Left renal pelvis (tissue), 4 donors: ENCODE measurements at places on chromosomes 11 and 22.

- DNase-seq, result no peak
Observed at GRCh38 chr11:1017269-1018005, 19.1 kb downstream of the MUC6 start.

GRCh38 chr11:117871784-117872183 is 4.7 kb downstream of the FXYD6 start:
- no peak for DNase-seq

- DNase-seq, result no peak
Observed at GRCh38 chr11:111308140-111308539, 9.8 kb downstream of the POU2AF3 start.

DNA sequence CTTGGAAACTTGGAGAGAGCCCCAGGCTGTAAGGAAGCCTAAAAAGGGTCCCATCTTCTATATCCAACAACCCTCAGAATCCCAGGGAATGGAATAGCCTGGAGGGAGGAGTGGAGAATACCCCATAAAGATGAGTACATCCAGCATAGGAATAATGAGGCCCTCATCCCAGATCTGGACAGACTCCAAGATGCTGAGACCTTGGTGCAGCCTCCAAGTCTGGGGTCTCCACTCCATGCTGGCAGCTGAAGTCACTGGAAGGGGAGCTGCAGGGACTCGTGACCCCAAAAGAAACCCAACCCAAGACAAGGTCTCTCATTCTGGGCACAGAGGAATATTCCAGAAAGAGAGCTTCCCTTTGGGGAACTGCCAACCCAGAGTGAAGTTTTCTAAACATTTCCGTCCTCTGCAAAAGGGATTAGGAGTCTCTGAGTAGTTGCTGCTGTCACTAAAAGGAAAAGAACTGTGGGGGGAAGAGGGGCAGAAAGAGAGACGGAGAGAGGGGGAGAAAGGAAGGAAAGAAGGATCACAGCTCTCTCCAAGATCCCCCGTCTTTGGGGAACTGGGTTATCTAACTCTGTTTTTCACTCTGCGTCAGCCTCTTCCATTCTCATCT is 589 bp downstream of the SCGB1A1 start:
- DNase-seq, result no peak

GRCh38 chr11:133724116-133724515 is 121.2 kb downstream of the SPATA19 start:
- DNase-seq, result no peak

- DNase-seq, result no peak
Observed at GRCh38 chr11:47908198-47908597, 60.0 kb upstream of the NUP160 start.

GRCh38 chr22:44735518-44736428 is 16.6 kb upstream of the ARHGAP8 start:
- DNase-seq, result no peak

- no peak for DNase-seq
Observed at GRCh38 chr22:42931421-42932196, 74.5 kb upstream of the ARFGAP3 start.

DNA sequence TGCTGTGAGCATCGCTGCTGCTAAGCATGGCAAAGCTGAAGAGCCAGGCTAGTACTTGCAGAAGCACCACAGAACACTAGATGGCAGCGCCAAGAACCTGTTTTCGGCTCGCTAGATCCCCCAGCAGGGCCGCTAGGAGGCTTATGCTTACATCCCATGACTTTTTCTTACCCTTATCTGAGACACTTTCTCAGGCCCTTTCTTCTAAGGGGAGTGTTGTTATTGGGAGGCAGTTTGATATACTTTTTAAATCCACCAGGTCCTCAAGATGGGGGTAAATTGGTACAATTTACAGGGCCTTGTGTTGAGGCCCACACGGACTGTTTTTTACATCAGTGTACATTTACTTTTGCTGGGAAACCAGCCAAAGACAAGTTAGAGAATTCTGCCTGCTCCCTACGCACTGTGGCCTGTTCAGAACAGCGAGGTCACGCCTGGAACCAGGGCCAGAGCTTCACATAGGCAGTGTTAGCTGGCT is 4.0 kb downstream of the TRIM6 start:
- DNase-seq, result no peak

DNA sequence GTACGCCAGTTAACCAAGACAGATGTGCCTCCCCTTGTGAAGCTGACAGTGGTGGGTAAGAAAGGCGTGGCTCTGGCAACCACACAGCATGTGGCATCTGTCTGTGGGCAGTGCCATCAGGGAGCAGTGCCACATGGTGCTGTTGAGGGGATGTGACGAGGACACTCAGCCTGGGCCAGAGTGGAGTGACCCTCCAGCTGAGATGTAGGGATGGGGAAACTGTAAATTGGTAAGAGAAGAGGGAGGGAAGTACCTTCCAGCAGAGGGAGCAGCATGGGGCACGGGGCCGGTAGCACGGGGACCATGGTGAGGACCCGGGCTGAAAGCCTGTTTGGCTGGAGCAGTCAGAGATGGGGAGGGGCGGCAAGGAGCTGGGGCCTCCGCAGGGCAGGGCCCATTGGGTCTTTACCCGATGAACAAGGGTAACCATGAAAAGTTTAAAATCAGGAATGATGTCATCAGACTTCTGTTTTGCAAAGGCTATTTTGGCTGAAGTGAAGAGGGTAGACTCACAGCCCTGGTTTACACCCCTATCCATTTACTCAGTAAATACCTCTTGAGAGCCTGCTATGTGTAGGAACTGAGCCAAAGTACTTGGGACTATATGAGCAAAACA is 10.4 kb downstream of the TMPRSS6 start:
- no peak for DNase-seq

DNA sequence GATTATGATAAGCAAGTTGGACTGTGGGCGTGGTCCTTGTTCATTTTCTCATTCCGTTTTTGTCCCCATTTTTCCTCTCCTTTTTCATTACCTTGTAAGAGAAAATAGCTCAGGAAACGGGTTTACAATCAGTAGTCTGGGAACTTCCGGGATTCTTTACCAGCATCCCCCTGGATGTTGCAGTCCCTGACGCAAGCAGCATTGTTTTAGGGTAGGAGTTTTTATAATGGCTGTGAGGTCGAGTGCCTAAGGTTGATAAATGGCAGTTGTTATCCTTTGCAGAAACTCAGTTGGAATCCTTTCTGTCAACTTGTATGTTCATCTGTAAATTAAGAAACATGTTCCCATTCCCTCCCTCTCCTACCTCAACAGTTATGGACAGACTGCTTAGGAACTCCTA is 68.3 kb downstream of the ARHGEF12 start:
- no peak for DNase-seq

- no peak for DNase-seq
Observed at GRCh38 chr22:22322792-22323191, 78.2 kb downstream of the VPREB1 start.

- DNase-seq, result no peak
Observed at GRCh38 chr11:113274713-113275582, 39.4 kb upstream of the TTC12 start.

DNA sequence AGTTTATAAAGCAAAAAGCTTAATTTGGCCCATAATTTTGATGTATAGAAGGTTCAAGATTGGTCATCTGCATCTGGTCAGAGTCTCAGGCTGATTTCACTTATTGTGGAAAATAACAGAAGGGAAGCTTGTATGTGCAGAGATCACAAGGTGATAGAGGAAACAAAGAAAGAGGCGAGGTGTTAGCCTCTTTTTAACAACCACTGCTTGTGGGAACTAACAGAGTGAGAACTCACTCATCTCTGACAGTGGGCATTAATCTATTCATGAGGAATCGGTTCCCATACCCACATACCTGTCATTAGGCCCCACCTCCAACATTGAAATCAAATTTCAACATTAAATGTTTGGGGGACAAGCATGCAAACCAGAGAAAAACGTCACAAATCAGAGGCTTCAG is 250.3 kb downstream of the GRM5 start:
- no peak for DNase-seq

- no peak for DNase-seq
Observed at GRCh38 chr22:22103078-22103875, 120.7 kb upstream of the TOP3B start.

DNA sequence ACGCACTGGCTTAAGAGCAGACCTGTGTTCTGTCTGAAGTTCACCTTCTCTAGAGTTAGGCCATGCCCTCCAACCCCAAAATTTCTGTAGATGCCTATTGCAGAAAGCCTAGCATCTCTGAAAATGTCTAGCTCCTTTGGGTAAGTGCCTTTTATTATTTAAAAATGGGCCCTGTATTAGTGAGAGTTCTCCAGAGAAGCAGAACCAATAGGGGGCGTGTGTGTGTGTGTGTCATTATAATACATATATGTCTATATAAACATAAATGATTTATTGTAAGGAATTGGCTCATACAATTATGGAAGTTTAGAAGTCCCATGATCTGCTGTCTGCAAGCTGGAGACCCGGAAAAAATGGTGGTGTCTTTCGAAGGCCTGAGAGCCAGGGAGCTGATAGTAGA is 144.7 kb downstream of the TTC17 start:
- DNase-seq, result no peak

- DNase-seq, result no peak
Observed at GRCh38 chr22:44859641-44860040, 107.3 kb downstream of the ARHGAP8 start.

- DNase-seq, result no peak
Observed at GRCh38 chr11:70601861-70602538, 203.7 kb downstream of the CTTN start.

GRCh38 chr11:134505125-134505524 is 93.1 kb upstream of the B3GAT1 start:
- no peak for DNase-seq

DNA sequence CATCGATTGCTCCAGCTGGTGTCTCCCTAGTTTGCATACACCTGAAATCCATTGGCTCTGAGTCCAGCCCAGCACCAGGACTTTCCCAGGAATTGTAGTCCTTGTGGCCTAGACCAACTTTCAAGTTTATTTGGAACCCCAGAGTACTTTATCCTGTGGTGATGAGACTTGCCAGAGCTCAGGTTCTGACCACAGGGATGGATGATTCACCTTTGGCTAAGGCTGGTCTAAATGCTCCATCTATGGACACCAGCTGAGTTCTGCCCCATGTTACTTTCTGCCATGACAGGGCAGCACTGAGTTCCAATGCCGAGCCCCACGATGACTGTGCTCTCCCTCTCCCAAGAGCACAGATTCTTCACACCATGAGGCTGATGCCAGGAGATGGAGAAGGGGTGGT is 17.3 kb upstream of the INSC start:
- DNase-seq, result no peak

GRCh38 chr11:122192634-122193255 is 76.7 kb upstream of the BLID start:
- no peak for DNase-seq

- no peak for DNase-seq
Observed at GRCh38 chr11:34512840-34513681, 533 bp downstream of the ELF5 start.

GRCh38 chr11:111762981-111763643 is 3.1 kb downstream of the PPP2R1B start:
- DNase-seq, result no peak

GRCh38 chr22:27269751-27270543 is 531.6 kb downstream of the MN1 start:
- no peak for DNase-seq

- DNase-seq, result no peak
Observed at GRCh38 chr22:46537946-46538813, 760 bp upstream of the CELSR1 start.

- DNase-seq, result no peak
Observed at GRCh38 chr11:94583213-94583865, 16.2 kb downstream of the PIWIL4 start.

- DNase-seq, result no peak
Observed at GRCh38 chr11:119782006-119782738, 53.2 kb upstream of the NECTIN1 start.

DNA sequence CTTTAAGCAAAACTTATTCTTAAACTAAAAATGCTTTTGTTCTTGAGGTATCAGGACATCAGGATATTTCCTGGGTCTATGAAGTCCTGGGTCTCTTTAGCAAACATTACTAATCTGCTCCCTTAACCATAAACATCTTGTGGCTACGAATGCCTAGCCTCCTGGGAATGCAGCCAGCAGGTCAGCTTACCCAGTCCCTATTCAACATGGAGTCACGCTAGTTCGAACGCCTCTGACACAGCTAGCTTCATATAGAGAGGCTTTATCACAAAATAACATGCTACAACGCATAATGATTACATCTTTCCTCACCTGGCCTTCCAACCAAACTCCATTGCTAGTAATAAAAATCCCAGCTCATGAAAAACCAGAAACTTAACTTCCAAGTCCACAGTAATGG is 17.5 kb upstream of the FIBIN start:
- DNase-seq, result no peak

GRCh38 chr22:36149441-36149840 is 11.1 kb downstream of the APOL3 start:
- DNase-seq, result no peak

DNA sequence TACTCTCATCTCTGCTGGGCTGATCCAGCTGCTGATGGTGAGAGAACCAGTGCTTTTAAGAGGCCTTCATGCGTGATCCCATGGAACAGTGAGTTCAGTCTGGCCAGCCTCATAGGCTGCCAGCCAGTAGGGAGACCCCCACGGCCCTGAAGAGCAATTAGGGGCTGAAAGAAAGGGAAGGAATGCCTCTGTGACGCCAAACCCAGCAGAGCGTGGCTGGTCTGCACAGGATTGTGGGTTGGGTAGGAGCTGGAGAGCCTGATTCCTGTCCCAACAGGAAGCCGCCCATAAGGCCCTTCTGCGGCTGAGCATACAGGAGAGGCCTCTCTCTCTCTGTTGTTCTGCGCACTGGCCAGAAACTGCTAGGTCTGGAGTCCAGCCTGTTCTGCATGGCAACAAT is 181.5 kb upstream of the E2F8 start:
- no peak for DNase-seq

DNA sequence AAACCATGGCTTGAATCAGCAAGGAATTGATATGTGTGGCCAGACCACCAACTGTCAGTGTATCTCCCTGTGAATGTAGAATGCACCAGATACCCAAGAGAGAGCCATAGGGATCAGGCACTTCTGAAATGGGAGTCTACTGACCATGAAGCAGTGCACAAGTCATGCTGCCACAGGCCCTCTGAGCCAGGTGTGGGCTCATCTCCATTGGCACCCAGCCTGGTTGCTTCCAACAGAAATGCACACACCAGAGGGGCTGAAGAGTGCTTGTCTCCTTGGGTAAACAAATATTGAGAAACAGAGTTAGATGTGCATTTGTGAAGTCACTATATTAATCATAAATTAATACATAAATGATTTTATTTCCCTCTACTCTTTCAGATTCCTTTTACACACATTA is 28.4 kb upstream of the PANX1 start:
- no peak for DNase-seq
